Stimulated activated CD8-positive, alpha-beta memory T cell treated with anti-CD3 and anti-CD28 coated beads, Interleukin-4, amount 100 ng/mL, for 1 hour (primary cell): ENCODE measurements at places on chromosomes 2 and 18.

GRCh38 chr2:66477135-66477842 is 42.4 kb downstream of the MEIS1 start:
- DNase-seq, result no peak

GRCh38 chr2:8693157-8693821 is 11.4 kb downstream of the ID2 start:
- DNase-seq, result no peak

- DNase-seq, result no peak
Measured at GRCh38 chr18:37634516-37634915, 68.9 kb upstream of the CELF4 start.

GRCh38 chr2:236715491-236715961 is 145.9 kb downstream of the ACKR3 start:
- DNase-seq, result no peak

- DNase-seq, result no peak
Measured at GRCh38 chr2:3033315-3033714, 344.3 kb downstream of the EIPR1 start.

GRCh38 chr18:65737471-65737955 is 13.3 kb upstream of the CDH7 start:
- no peak for DNase-seq

DNA sequence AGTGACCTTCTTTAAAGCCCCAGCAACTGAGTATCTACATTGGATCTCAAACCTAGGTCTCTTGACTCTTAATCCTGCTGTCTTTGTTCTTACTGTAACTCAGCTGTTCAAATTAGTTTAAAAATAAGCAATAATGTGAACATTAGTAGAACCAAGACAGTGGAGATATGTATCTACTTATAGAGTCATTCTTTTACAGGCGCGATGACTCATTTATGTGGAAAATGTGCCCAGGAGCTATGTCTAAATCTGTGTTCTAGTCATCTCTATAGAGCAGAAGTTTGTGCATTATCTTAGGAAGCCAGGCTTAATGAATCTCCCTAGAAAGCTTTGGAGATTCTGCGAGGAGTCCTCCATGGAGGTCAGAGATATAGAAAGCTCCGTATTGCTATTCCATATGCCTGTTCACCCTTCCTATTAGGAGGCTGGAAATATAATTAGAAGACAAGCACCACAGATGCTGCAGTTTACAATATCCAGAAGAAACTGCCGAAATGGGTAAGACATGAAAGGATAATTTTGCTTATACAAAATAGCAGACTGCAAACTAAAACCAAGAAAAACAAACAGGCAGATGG is 211.6 kb downstream of the TRIB2 start:
- no peak for DNase-seq

- DNase-seq, result no peak
Measured at GRCh38 chr2:225027061-225027762, 15.1 kb downstream of the DOCK10 start.

GRCh38 chr2:12718711-12719399 is 2.1 kb downstream of the TRIB2 start:
- DNase-seq, result no peak

- no peak for DNase-seq
Measured at GRCh38 chr2:113089916-113090315, 22.1 kb downstream of the IL1F10 start.
